Panc1 (cell line): ENCODE measurements at places on chromosomes 3 and 15. TPM values are rescaled to one million over a fixed set of nuclear protein-coding genes. Genes with fewer than 3 reads are reported as not detected.

The STRA6 gene
- 1.1 TPM for total RNA-seq

DNA sequence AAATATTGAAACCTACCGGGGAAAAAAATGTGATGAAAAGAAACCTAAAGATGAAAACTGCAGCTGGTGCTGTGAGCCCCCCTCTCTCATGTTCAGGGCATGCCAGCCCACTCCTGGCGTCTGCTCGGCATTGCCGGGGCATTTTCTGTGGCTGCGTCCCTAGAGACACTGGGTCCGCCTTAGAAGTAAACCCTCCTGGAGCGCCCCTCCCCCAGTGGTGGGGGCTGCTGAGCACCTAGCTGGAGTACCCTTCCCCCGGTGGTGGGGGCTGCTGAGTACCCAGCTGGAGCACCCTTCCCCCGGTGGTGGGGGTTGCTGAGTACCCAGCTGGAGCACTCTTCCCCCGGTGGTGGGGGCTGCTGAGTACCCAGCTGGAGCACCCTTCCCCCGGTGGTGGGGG is 24.5 kb upstream of the GABRA5 start:
- no peaks in the 10 kb centered on the region for H3K27me3 ChIP-seq
- H3K27ac ChIP-seq, result no peak overlapping the region
- no peak for DNase-seq
- H3K36me3 ChIP-seq, result no peaks in the 10 kb centered on the region
- H3K4me3 ChIP-seq, result no peak overlapping the region

DNA sequence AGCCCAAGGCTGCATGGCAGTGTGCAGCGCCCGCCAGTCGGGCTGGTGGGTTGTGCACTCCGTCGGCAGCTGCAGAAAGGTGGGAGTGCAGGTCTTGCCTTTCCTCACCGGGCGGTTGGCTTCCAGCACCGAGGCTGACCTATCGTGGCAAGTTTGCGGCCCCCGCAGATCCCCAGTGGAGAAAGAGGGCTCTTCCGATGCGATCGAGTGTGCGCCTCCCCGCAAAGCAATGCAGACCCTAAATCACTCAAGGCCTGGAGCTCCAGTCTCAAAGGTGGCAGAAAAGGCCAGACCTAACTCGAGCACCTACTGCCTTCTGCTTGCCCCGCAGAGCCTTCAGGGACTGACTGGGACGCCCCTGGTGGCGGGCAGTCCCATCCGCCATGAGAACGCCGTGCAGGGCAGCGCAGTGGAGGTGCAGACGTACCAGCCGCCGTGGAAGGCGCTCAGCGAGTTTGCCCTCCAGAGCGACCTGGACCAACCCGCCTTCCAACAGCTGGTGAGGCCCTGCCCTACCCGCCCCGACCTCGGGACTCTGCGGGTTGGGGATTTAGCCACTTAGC is 4.3 kb downstream of the ISL2 start:
- H3K27ac ChIP-seq, result no peak overlapping the region
- peaks cover 16% of the 10 kb centered on the region for H3K27me3 ChIP-seq
- no peak for DNase-seq

GRCh38 chr3:148147903-148148302 is 549.8 kb upstream of the AGTR1 start:
- no peaks in the 10 kb centered on the region for H3K27me3 ChIP-seq
- H3K4me1 ChIP-seq, result no peaks in the 10 kb centered on the region
- no peak overlapping the region for H3K4me3 ChIP-seq
- H3K36me3 ChIP-seq, result no peaks in the 10 kb centered on the region
- H3K27ac ChIP-seq, result no peak overlapping the region

GRCh38 chr3:167209011-167209410 is 171.1 kb downstream of the ZBBX start:
- H3K4me3 ChIP-seq, result no peak overlapping the region
- no peaks in the 10 kb centered on the region for H3K27me3 ChIP-seq
- no peak for DNase-seq
- H3K36me3 ChIP-seq, result no peaks in the 10 kb centered on the region
- no peak overlapping the region for H3K27ac ChIP-seq

The CYP8B1 gene
- total RNA-seq, result 0.08 TPM

- H3K4me3 ChIP-seq, result no peak overlapping the region
- H3K27me3 ChIP-seq, result peaks cover 3% of the 10 kb centered on the region
- no peak overlapping the region for H3K27ac ChIP-seq
- no peaks in the 10 kb centered on the region for H3K36me3 ChIP-seq
Measured at GRCh38 chr3:113223475-113224281, 12.3 kb downstream of the BOC start.

GRCh38 chr3:138914870-138915502 is 32.0 kb downstream of the FOXL2 start:
- H3K36me3 ChIP-seq, result no peaks in the 10 kb centered on the region
- DNase-seq, result peak; percentile 51
- H3K27me3 ChIP-seq, result no peaks in the 10 kb centered on the region
- H3K4me3 ChIP-seq, result peak overlapping the region; percentile 80

DNA sequence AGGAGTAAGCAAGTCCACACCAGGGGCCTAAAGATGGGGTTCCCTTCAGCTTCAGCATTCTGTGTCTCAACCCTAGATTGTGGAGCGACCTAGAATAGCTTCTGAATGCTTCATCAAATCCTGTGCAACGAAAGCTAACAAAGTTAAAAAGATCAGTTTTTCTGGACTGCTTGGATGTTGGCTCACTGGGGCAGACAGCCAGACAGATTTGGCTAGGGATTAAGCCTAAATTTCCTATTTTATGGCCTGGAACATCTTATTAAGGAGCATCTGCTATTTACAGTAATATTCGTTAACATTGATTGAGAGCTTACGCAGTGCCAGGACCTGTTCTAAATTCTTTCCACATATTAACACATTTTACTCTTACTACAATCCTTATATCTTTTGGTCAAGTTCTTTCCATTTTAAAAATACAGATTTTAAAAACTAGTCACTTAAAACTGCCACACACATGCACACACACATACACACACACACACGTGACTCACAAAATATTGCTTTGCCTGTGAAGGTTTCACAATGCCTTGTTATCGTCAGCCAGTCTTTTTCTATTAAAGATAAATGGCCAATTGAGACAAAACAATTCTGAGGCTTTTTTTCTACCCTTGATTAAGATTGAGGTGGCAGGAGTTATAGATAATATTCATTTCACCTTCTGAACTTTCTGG is 173.3 kb upstream of the SNTN start:
- H3K4me3 ChIP-seq, result no peak overlapping the region
- no peak for DNase-seq
- H3K27me3 ChIP-seq, result no peaks in the 10 kb centered on the region
- no peaks in the 10 kb centered on the region for H3K36me3 ChIP-seq
- H3K4me1 ChIP-seq, result no peaks in the 10 kb centered on the region

GRCh38 chr3:48088056-48088748 is 72.0 kb upstream of the MAP4 start:
- peaks cover 13% of the 10 kb centered on the region for H3K4me1 ChIP-seq
- no peaks in the 10 kb centered on the region for H3K27me3 ChIP-seq
- H3K27ac ChIP-seq, result peak overlapping the region; percentile 74
- no peak for DNase-seq
- peak overlapping the region; percentile 85 for H3K4me3 ChIP-seq

DNA sequence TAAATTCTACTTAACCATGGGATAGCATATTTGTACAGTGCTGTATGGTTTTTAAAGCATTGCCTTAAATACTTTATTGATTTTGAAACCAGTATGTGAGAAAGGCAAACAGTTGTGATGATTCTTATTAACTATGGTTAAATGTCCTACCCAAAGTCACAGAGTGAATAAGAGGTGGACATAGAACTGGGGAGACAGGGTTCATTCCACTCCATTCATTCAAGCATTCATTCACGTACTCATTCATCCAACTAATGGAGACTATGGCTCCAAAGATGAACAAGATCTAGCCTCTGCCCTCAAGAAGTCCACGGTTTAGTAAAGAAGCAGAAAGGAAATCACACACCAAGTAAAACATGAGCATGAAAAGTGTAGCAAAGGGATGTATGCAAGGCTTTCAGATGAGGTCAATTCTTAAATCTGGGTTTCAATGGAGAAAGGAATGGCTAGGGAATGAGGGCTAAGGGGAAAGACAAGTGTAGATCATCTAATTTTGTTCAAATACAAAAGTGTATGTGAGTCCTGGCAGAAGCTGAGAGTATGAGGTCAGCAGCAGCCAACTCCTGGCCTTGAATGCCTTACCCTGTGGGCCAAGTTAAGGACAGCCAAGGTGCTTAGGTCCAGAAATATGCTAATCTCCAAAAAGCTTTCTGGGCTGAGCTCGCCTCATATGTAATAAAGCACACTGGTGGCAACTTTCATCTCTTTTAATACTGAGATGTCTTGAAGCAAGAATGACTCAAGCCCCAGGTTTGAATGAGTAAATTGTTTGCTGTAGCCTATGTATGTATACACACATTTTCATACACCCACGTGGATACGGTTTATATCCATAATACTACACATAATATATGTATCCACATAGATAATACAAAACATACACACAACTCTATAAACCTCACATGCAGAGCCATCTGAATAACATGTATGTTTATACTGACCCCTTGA is 4.3 kb downstream of the TNIK start:
- peaks cover 12% of the 10 kb centered on the region for H3K4me1 ChIP-seq
- no peak for DNase-seq
- no peak overlapping the region for H3K4me3 ChIP-seq
- peaks cover 13% of the 10 kb centered on the region for H3K27me3 ChIP-seq
- no peak overlapping the region for H3K27ac ChIP-seq
